Osteoblast (primary cell): ENCODE measurements at places on chromosomes 2 and 18. TPM values are rescaled to one million over a fixed set of nuclear protein-coding genes. Genes with fewer than 3 reads are reported as not detected.

GRCh38 chr18:8142131-8142711, 467.0 kb upstream of the RAB12 start:
- H3K27ac ChIP-seq, result peak overlapping the region; percentile 69
- H3K4me1 ChIP-seq, result peaks cover 31% of the 10 kb centered on the region
- no peak overlapping the region for H3K4me3 ChIP-seq
- no peak for DNase-seq
- no peaks in the 10 kb centered on the region for H3K27me3 ChIP-seq
- H3K36me3 ChIP-seq, result no peaks in the 10 kb centered on the region

- no peak overlapping the region for H3K4me3 ChIP-seq
- H3K27me3 ChIP-seq, result no peaks in the 10 kb centered on the region
- H3K4me1 ChIP-seq, result no peaks in the 10 kb centered on the region
- H3K27ac ChIP-seq, result no peak overlapping the region
Measured at GRCh38 chr18:77316008-77316407, 66.4 kb downstream of the GALR1 start.

GRCh38 chr2:21424375-21424774, 300.6 kb downstream of the TDRD15 start:
- H3K36me3 ChIP-seq, result no peaks in the 10 kb centered on the region
- H3K27me3 ChIP-seq, result no peaks in the 10 kb centered on the region
- no peak overlapping the region for H3K4me3 ChIP-seq
- H3K4me1 ChIP-seq, result no peaks in the 10 kb centered on the region
- no peak for DNase-seq
- H3K27ac ChIP-seq, result no peak overlapping the region

DNA sequence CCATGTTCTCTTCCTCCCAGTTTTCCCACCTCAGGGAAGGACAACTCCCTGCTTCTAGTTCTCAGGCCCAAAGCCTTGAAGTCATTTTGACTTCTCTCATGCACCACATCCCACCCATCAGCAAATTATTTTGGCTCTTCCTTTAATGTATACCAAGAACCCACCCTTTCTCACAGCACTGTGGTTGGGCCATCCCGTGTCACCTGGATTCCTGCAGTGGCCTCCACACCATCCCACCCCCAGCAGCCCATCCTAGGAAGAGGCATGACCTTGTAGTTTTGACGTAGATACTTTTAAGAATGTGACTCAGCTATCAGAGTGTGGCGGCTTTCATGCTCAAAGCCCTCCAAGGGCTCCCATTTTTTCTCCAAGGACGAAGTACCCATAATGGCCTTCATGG, 25.6 kb upstream of the CCDC68 start:
- no peak overlapping the region for H3K27ac ChIP-seq
- no peak overlapping the region for H3K4me3 ChIP-seq
- H3K4me1 ChIP-seq, result no peaks in the 10 kb centered on the region
- H3K27me3 ChIP-seq, result no peaks in the 10 kb centered on the region
- no peaks in the 10 kb centered on the region for H3K36me3 ChIP-seq

DNA sequence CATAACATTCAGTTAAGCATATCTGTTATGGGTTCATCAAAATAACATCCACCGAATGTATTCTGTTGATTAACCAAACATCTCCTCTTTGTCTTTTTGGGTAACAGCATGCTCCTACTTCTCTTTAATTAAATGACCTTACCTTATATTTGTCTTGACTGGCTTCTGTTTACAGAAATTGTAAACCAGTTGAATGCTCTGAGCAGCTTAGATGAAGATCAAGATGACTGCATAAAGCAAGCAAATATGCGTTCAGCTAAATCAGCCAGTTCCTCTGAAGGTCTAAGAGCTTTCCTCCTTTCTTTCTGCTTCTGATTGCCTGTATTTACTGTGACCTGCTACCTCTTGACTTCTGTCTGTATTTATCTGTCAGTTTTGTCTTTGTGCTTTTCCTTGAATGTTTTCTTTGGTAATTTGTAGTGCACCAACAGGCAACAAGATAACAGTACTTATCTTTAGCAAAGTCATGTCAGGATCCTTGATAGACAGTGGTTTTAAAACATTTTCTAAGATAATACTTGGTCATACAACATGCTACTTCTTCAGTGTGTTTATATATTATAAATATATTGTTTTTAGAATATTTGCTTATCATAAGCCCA, 152.8 kb downstream of the EHBP1 start:
- no peaks in the 10 kb centered on the region for H3K4me1 ChIP-seq
- H3K36me3 ChIP-seq, result peaks cover 31% of the 10 kb centered on the region
- no peaks in the 10 kb centered on the region for H3K27me3 ChIP-seq
- no peak overlapping the region for H3K27ac ChIP-seq

- no peak for DNase-seq
- H3K36me3 ChIP-seq, result no peaks in the 10 kb centered on the region
- H3K27ac ChIP-seq, result peak overlapping the region; percentile 34
- H3K4me1 ChIP-seq, result peaks cover 22% of the 10 kb centered on the region
- H3K4me3 ChIP-seq, result no peak overlapping the region
- no peaks in the 10 kb centered on the region for H3K27me3 ChIP-seq
Measured at GRCh38 chr2:171402906-171403580, 30.7 kb downstream of the METTL8 start.

DNA sequence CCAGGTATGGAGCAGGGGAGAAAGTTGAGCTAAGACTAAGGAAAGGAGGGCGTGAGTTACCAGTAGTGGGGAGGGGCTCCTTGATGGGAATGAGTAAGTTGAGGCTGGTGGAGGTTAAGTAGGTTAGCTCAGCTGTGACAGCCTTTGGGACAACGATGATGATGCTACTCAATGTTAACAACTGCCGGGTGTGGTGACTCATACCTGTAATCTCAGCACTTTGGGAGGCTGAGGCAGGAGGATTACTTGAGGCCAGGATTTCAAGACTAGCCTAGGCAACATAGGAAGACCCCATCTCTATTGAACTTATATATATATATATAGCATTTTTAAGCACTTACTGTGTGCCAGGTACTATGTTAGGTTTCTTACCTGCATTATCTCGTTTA, 48.4 kb downstream of the HK2 start:
- peaks cover 86% of the 10 kb centered on the region for H3K36me3 ChIP-seq
- peaks cover 9% of the 10 kb centered on the region for H3K4me1 ChIP-seq
- H3K4me3 ChIP-seq, result no peak overlapping the region
- no peak for DNase-seq

GRCh38 chr2:68559692-68560091, 83.7 kb upstream of the PROKR1 start:
- H3K4me3 ChIP-seq, result no peak overlapping the region
- no peaks in the 10 kb centered on the region for H3K27me3 ChIP-seq
- no peak overlapping the region for H3K27ac ChIP-seq
- no peaks in the 10 kb centered on the region for H3K4me1 ChIP-seq
- H3K36me3 ChIP-seq, result no peaks in the 10 kb centered on the region
- DNase-seq, result no peak

GRCh38 chr18:63273222-63273927, 46.2 kb downstream of the BCL2 start:
- DNase-seq, result no peak
- H3K4me1 ChIP-seq, result no peaks in the 10 kb centered on the region
- H3K27ac ChIP-seq, result no peak overlapping the region
- no peaks in the 10 kb centered on the region for H3K27me3 ChIP-seq

GRCh38 chr2:30422444-30423040, 24.5 kb upstream of the LCLAT1 start:
- H3K36me3 ChIP-seq, result no peaks in the 10 kb centered on the region
- H3K4me1 ChIP-seq, result peaks cover 35% of the 10 kb centered on the region
- H3K27me3 ChIP-seq, result no peaks in the 10 kb centered on the region
- peak; percentile 59 for DNase-seq
- peak overlapping the region; percentile 72 for H3K27ac ChIP-seq
- H3K4me3 ChIP-seq, result peak overlapping the region; percentile 29

DNA sequence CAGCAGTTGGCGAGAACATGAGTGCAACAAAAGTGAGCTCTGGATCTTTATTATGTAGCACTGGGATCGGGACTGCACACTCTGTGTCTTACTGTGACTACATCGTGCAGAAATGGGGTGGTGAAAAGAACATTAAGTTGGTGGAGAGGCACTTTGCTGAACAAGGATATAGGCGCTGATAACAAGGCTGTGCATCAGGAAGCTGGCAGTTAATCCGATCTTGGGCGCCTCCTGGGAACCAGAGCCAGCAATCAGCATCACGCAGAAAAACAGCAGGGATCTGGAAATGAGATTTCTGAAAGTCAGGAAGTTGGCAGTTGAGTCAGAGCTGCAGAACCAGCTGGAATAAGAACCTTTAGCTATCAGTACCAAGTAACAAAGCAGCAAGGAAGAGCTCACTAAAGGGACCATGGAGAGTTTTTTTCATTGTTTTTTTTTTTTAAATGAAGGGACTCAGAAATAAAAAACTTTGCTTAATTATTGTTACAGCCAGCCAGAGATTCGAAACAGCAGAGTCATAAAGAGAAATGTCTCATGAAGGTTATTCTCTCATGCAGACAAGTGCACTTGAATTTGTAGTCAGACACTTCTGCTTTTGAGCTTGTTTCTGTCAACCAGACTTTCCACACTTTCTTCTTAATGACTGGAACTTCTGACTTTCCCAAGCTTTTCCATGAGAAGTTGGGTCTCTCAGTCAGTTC, 22.8 kb upstream of the MYO3B start:
- no peaks in the 10 kb centered on the region for H3K27me3 ChIP-seq
- peak; percentile 56 for DNase-seq
- peaks cover 8% of the 10 kb centered on the region for H3K4me1 ChIP-seq
- no peaks in the 10 kb centered on the region for H3K36me3 ChIP-seq
- H3K4me3 ChIP-seq, result no peak overlapping the region
- H3K27ac ChIP-seq, result no peak overlapping the region

GRCh38 chr18:10047237-10047636, 133.4 kb downstream of the VAPA start:
- peaks cover 27% of the 10 kb centered on the region for H3K4me1 ChIP-seq
- DNase-seq, result peak; percentile 85
- H3K27me3 ChIP-seq, result no peaks in the 10 kb centered on the region
- H3K27ac ChIP-seq, result no peak overlapping the region
- H3K4me3 ChIP-seq, result no peak overlapping the region
- no peaks in the 10 kb centered on the region for H3K36me3 ChIP-seq

DNA sequence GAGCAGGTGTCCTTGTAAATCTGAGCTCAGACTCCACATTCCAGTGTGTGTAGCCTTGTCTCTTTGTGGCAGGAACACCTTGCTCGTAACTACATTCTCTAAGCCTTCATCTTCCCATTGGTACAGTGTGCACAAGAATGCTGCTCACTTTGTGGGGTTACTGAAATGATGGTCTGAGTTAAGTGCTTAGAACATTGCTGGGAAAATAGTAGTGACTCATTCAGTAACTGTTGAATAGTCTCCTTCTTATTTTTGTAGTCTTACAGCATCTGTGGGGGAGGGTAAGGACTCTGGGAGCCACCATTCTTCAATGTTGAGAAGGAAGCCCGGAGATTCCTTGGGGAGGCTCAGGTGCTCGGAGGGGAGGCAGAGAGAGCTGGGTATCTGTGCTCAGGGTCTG, 236.0 kb upstream of the HDAC4 start:
- no peaks in the 10 kb centered on the region for H3K36me3 ChIP-seq
- H3K27ac ChIP-seq, result no peak overlapping the region
- H3K27me3 ChIP-seq, result no peaks in the 10 kb centered on the region
- no peaks in the 10 kb centered on the region for H3K4me1 ChIP-seq
- no peak for DNase-seq
- no peak overlapping the region for H3K4me3 ChIP-seq

DNA sequence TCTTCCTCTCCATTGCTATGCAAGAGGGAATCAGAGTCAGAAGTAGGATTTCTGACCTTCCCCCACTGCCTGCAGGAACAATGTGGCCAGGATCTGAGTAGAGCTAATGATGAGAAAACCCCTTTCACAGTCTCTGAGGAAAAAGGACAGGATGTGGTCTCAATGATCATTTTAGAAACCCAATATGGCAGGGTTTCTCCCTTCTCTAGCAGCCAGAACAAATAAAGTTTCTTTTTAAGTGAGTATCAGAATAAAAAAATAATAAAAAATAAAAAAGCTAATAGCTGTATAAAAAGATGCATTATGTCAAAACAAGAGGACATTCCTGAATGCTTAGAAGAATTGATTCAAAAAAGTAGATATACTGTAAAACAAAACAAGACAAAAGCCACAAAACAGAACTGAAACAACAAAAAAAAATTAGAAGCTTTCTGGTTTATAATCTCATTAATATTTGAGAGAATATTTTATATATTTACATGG, 1124.9 kb upstream of the ZEB2 start:
- H3K36me3 ChIP-seq, result no peaks in the 10 kb centered on the region
- H3K27ac ChIP-seq, result no peak overlapping the region
- no peak for DNase-seq
- no peak overlapping the region for H3K4me3 ChIP-seq
- no peaks in the 10 kb centered on the region for H3K27me3 ChIP-seq

- H3K27me3 ChIP-seq, result no peaks in the 10 kb centered on the region
- H3K36me3 ChIP-seq, result no peaks in the 10 kb centered on the region
- no peak overlapping the region for H3K27ac ChIP-seq
Measured at GRCh38 chr2:12005886-12006681, 259.7 kb downstream of the LPIN1 start.

DNA sequence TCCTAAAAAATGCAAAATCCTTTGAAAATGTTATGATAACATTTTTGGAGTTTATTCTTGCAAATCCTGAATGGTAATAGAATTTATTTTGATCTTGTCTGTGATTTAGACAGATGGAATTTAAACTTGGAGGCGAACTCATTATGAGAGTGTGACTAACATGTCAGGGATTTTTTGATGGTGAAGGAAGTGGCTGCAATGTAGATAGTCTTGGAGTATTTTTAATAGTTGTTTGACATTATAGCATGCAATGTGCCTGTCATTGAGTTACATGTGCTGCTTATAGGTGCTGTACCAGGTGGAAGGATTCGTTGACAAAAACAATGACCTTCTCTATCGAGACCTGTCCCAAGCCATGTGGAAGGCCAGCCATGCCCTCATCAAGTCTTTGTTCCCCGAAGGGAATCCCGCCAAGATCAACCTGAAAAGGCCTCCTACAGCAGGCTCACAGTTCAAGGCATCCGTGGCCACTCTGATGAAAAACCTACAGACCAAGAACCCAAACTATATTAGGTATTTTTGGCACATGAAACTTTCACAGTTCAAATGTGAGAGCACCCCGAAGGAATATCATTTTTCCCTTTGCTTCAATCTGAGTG, 141.8 kb downstream of the MYO1B start:
- no peaks in the 10 kb centered on the region for H3K27me3 ChIP-seq
- peak overlapping the region; percentile 29 for H3K4me3 ChIP-seq
- peaks cover 54% of the 10 kb centered on the region for H3K4me1 ChIP-seq
- peak; percentile 75 for DNase-seq
- peaks cover 68% of the 10 kb centered on the region for H3K36me3 ChIP-seq

The MAP2 gene
- 2.1 and 2.2 TPM in 2 replicates for total RNA-seq

The CIB4 gene
- not detected in 2 replicates for total RNA-seq

The UGT1A4 gene
- total RNA-seq, result not detected in 2 replicates

The XIRP2 gene
- total RNA-seq, result not detected in 2 replicates

The KIF1A gene
- under 0.01 TPM in 1 of 2 replicates, not detected in the other for total RNA-seq

The RGPD4 gene
- total RNA-seq, result under 0.01 TPM in 1 of 2 replicates, not detected in the other

The AOX1 gene
- 76.4 and 87.8 TPM in 2 replicates for total RNA-seq

The TTR gene
- total RNA-seq, result not detected in 2 replicates
